ENCODE measurements at places on chromosomes 16 and 17. TPM values are rescaled to one million over a fixed set of nuclear protein-coding genes. Genes with fewer than 3 reads are reported as not detected.

DNA sequence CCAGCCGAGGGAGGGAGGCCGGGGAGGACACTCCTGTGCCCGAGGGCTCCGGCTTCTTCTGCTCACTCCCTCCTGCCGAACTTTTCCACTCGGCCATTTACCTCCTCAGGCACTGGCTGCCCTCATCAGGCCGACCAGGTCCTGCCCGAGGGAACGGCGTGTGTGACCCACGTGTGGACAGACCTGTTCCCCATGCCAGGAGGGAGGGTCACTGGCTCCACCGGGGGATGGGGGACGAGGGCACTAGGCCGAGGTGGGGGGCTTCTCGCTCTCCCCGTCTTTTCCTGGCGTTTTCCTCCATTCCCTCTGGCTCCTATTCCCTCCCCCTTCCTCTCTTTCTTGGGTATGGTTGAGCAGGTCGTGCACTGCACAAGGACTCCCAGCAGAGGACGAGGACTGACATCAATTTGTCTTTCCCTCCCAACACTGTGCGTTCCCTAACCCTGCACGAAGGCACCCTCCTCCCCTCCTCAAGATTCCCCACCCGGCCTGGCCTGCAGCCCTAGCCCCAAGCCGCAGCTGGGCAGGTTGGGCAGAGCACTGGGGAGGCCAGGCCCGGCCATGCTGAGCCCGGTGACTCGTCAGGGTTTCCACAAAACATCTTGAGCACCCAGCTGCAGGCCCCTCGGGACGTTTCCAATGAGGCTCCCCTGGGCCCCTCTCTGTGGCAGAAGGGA, 3.2 kb upstream of the IL17C start:
- no peak for DNase-seq

DNA sequence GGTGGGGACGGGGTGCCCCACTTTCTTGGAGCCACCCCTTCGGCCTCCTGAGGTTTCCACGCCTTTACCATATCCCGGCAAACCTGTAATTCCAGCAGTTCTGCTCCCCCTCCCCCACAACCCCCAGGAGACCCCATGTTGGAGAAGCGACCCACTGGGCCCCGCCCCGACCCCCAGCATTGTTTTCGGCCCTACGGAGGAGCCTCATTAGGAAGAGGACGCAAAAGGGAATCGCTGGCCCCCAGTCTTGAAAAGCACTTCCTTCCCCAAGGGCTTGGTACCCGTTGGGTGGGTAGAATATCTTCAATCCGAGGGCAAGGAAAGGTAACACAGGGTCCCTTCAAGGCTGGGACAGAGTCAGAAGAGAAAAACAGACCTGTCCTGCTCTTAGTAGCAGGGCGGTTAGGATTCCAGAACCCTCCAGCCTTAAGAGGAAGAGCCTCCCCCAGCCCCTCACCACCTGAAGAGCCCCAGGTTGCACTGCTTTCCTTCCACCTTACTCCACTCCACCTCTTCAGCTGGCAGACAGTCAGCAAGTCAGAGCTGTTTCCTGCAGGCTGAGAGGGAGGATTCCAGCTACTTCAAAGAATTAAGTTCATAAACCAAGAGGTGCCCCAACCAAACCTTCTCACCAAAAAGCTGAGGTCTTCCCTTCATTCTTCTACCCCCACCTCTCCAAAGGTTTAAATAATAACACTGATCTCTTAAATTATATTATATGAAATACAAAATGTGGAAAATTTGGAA, 803 bp upstream of the TLCD2 start:
- DNase-seq, result peak; percentile 21

- DNase-seq, result no peak
These were observed 20.5 kb downstream of the TCF25 start for GRCh38 chr16:89893642-89894548.

DNA sequence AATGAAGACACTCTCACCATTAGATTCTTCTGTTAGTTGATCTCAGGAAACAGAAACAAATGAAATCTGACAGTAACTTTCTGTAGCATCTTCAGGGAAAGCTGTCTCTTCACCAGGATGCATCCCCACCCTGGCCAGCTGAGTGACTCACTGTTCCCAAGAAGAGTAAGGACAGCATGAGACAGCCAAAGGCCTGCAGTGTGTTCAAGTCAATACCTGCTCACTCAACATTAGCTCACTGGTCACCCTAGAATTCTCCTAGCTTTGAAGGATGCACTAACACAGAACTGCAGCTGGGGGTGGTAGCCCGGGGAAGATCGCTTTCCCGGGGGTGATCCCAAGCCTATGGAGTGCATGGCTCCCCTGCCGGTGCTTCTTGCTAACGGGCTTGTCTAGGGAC, 28.2 kb upstream of the CLEC18B start:
- no peak for DNase-seq

- no peak for DNase-seq
These were observed 8.1 kb downstream of the MRM1 start for GRCh38 chr17:36609498-36609862.

GRCh38 chr16:35102780-35103403, 1643.5 kb downstream of the TP53TG3F start:
- DNase-seq, result no peak

DNA sequence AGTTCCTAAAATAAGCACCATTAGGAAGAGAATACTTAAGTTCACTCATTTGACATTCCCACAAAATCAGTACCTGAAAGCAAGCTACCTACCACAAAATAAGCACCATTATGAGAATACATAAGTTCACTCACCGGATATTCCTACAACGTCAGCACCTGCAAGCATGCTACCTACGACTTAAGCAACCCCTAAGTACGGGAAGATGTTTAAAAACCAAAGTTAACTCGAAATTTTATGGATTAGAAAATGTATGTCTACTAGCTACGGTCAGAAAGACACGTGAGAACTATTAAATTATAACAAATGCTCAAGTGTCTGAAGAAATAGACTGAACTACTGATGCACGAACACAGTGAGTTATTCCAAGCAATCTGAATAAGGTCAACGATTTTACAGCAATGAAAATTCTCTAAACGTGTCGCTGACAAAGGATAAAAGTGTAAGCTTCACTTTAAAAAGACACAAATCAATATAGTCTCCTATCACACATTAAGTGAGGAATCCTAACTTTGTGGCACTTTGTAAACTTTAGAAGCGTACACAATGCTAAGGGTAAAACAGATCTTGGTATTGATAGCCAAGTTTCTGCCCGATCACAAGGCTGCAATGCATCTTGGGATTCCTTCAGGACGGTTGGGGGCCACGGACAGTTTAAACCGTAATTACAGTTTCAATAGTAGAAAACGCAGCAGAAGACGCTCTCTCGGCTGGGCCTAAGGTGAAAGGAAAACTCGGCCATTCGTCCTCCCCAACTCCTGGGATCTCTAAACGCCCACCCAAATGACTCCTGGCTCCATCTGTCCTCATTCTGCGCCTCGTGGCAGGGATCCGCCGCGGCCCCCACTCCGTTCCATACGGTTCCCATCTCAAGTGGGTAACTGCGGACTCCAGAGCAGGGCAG, 1.3 kb downstream of the GSPT1 start:
- peak; percentile 55 for DNase-seq

Gene IL32
- 55.7 TPM for total RNA-seq

DNA sequence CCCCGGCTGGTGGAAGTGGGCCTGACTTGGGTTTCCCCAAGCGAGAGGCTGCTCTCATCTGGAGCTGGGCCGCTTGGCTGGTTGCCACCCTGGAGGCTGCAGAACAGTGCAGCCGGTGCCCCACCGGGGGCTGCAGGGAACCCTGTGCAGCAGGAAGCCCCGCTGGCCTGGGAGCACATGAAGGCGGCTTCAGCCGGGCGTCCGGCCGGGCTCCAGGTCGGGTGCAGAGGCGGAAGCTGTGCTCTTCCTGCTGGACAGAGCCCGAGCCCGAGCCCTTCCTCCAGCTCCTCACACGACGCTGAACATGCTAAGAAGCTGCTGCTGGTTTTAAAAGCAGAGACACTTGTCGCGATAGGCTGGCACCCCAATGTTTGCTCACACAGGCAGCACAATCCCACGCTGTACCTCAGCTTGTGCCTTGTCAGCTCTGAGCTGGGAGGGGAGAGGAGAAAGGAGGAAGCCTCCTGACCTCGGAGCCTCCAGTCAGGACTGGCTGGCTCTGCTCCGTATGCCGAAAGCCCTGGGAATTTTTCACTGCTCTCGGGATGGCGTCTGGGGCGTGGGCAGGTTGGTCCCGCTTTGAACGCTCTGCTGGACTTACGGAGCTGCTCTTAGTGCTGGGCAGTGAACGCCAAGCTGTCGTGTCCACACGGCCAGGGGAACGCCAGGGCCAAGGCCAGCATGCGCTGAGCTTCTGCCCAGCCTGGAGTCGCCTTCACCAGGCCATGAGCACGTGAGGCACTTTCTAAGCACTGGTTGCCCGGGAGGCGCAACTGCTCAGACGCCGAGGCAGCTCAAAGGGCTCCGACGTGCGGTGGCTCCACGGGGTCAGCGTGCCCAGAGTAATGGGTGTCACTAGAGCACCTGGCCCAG, 8.8 kb downstream of the CDK5R1 start:
- peak; percentile 53 for DNase-seq

GRCh38 chr16:50534958-50535357, 13.2 kb upstream of the NKD1 start:
- no peak for DNase-seq

- no peak for DNase-seq
These were observed 9.5 kb downstream of the ARHGAP17 start for GRCh38 chr16:25005445-25006306.

Gene CDRT15
- total RNA-seq, result not detected

Gene CHD9NB
- total RNA-seq, result 0.66 TPM

- DNase-seq, result no peak
These were observed 33.6 kb upstream of the XYLT2 start for GRCh38 chr17:50312308-50312707.

GRCh38 chr17:65659512-65659911, 98.1 kb upstream of the AXIN2 start:
- no peak for DNase-seq

DNA sequence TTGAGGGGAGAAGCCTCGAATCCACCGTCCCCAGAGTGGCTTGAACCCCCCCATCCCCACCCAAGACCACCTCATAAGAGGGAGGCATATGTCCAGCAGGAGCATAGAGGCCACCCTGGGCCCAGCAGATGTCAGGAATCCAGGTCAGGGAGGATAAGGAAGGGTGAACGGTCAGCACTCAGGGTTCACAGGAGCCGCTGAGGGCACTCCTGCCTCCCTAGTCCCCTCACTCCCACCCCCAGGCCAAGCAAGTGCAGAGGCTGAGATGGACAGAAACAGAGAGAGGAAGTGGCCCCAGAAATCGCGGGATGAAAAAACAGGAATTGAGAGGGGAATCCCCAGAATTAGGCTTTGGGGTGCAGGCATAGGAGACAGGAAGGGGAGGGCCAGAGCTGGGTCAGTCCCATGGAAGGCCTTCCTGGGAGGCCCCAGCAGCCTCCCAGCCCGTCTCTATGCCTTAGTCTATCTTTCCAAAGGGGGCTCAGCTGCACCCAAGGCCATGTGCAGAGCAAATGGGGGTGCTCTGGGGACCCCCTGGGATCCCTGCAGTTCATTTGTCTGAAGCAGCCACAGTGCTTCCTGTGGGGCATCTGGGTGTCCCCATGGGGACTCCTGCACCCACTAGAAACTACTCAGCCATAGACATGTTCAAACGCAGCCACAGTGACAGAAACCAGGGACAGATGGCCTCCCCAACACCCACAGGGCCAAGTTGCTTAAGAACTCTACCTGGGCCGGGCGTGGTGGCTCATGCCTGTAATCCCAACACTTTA, 1.7 kb downstream of the CMTM3 start:
- DNase-seq, result no peak

GRCh38 chr17:49646391-49647255, 31.3 kb downstream of the SPOP start:
- DNase-seq, result peak; percentile 38

- no peak for DNase-seq
These were observed 45.9 kb downstream of the HS3ST3B1 start for GRCh38 chr17:14346801-14347200.

Gene PRAC2
- not detected for total RNA-seq

Gene CCDC144A
- 2.9 TPM for total RNA-seq

DNA sequence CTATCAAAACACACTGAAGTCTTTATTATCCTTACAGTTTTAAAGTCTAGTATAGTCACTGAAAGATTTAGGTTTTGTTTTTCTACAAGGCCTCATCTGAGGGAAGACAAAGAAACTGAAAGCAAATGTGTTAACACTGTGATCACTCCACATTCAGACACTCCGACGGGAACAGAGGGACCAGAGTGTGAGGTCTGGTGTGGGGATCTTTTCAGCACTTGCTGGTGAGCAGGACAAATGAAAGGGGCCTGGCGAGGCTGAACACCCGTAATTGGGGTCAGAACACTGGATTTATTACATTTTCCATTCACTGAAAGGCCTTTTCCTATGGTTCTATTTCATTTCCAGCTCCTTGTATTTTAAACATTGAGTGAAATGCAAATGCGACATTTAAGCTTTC, 910.5 kb downstream of the CDH11 start:
- peak; percentile 6 for DNase-seq

GRCh38 chr16:3776316-3776715, 59.0 kb upstream of the TRAP1 start:
- no peak for DNase-seq

- DNase-seq, result no peak
These were observed 46.8 kb upstream of the BCAR1 start for GRCh38 chr16:75298267-75298666.

Gene ANTKMT
- 26.1 TPM for total RNA-seq

Gene ALOX12
- not detected for total RNA-seq

- no peak for DNase-seq
These were observed 75.1 kb downstream of the TOX3 start for GRCh38 chr16:52471650-52472370.

- no peak for DNase-seq
These were observed 718 bp downstream of the SAT2 start for GRCh38 chr17:7626956-7627249.

Gene HBA1
- total RNA-seq, result not detected

DNA sequence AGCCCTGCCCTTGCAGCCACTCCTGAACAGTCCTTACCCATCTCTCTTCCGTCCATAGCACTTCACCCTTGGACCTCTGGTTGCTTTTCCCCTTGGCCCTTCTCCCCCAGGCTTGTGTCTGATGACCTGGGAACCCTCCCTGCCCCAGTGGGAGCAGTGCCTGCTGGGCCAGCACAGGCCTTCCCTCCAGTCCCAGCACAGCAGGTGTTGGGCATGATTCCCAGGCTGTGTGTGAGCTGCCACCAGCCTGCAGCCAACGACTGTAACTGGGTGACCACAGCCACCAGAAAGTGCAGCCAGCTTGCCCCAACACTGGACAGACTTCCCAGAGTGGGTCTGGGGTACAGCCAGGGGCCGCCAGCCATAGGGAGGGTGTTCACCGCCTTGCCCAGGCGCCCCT, 30.0 kb downstream of the CRAMP1 start:
- no peak for DNase-seq

GRCh38 chr16:85390511-85391174, 222.5 kb upstream of the GSE1 start:
- DNase-seq, result no peak

Data from endothelial cell of umbilical vein (primary cell).